ENCODE measurements at places on chromosomes 6 and 20.

DNA sequence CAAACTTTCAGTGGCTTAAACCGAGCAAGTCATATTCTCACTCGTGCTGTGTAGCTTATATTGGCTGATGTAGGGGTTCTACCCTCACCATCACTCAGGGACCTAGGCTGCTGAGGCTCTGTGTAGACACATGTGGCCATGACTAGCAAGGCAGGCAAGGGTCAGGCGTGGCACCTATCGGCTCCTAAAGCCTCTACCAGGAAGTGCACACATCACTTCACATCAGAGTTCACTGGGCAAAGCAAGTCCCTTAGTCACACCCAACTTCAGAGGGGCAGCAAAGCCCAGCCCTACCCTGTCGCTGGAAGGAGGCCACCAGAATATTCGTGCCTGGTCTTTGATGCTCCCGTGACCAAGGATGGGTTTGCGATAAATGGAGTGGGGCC lies 42.9 kb downstream of the PPP1R14C start:
- DNase-seq = no peak

DNA sequence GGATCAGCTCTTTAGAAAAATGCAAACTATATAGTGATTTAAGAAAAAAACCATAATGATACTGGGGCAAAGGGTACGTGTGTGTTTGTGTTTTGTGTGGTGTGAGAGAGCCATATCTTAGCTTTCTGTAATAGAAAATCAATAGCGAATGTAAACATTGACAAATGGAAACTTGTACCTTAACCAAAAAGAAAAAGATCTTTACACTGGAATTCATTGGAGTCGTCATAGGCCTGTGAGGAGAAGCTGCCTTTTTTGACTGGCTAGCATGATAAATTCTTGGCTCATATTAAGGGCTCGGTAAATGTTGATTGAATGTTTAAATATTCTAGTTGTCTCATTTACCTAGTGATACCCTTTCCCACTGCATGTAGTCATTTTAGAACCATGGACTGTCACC lies 161.8 kb upstream of the ASCC3 start:
- DNase-seq = no peak

- DNase-seq = peak; percentile 62
Observed at GRCh38 chr6:108541843-108542759, 18.6 kb upstream of the FOXO3 start.

DNA sequence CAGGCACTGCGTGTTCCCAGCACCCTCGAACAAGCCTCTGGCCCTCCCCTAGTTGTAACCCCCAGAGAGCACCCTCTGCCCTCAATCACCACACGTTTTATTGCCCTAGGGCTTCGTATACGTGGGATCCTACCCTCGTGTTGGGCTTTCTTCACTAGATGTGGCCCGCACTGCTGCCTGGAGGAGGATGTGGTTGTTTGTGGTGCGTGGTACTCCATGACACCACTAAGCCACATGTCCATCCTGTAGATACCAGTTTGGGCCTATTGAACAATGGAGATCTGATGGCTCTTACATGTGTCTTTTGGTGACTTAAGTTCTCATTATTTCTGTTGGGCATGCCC lies 17.0 kb downstream of the SLC2A4RG start:
- no peak for DNase-seq

GRCh38 chr6:705047-705446 lies 12.1 kb upstream of the EXOC2 start:
- DNase-seq = no peak

DNA sequence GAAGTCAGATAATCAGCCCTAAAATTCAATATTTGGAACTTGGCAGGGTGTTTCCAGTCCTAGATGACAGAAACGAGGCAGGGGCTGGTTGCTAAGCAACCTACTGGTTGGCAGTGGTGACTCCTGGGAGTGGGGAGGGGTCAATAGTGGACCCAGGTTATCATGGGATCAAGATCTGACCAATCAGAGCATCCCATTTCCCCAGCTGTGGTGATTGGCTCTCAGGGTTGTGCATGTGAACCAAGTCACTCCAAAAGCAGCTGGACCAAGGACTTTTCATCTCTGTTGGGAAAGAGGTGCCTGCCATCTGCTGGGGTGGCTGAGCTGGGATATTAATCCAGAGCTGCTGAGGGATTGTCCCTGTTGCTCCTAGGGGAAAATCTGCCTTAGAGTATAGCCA lies 253.4 kb downstream of the PREX1 start:
- DNase-seq = no peak

- peak; percentile 69 for DNase-seq
Observed at GRCh38 chr6:36912586-36912985, 26.8 kb downstream of the C6orf89 start.

DNA sequence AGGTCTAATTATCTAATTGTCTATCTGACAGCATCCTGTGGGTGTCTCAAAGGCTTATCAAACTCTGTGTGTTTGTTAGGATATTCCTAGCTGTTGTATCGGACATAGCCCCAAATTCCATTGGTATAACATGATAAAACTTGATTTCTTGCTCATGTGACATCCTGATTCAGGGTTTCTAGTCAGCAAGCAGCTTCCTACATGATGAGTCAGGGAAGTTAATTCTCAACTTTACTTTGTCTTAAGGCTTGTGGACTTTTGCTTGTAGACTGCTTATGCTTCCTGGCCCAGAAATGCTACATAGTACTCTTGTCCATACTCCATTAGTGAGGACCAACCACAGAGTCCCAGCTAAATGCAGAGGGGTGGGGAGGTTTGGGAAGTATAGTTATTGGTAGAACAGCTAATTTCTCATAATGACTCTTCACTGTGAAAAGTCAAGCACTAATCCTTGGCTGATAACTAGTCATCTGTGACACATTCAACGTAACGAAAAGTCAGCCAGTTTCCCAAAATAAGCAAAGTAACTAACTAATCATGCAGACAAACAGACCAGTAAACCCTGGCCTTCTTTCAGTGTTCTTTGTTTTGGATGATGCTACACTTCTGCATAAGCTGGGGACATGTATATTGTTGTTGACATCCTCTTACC lies 25.8 kb downstream of the NKAIN2 start:
- peak; percentile 17 for DNase-seq

GRCh38 chr6:35495258-35496035 lies 1.4 kb downstream of the TEAD3 start:
- DNase-seq = no peak

DNA sequence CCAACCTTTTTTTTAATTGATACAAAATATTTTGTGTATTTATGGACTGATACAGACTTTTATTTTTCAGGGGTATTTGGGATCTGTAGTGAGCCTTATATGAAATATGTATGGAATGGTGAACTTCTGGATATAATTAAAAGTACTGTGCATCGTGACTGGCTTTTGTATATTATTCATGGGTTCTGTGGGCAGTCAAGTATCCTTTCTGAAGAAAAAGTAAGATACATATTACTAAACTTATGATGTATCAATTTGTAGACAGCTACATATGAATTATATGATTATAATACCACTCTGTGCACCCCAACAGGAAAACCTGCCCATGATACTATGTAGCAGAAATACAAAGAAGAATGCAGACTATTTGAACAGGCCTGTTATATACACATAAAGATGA lies 47.2 kb downstream of the FIG4 start:
- DNase-seq = peak; percentile 58
